ENCODE measurements at places on chromosomes 12 and 14.

DNA sequence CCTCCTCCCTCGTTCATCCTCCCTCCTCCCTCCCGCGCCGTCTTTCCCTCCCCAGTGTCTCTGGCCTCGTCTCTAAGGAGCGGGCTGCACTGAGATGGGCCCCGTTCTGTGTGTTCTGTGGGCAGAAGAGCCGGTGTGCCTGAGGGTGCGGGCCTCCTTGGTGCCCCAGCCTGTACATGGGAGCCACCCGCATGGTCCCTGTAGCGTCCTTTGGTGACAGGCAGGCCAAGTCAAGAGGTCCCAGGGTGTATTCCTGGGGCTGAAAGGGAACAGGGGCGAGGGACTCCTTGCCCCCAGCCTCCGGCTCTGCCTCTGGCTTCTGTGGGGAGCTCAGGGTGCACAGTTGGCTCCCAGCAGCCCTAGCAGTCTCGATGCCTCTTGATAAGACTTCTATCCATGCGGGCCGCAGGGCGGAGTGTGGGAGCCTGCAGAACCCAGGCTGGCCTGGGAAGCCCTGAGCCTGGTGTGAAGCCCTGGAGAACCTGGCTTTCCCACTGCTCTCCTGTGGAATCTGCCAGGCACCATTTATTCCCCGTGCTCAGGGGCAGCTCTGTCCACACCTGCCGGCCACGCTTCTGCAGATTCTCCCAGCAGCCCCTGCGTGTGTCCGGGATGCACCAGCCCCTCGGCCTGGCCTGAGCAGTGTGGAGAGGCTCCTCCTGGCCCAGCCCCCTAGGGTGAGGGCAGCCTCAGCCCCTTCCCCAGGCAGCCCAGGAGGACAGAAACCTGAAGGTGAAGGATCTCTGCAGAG is 181.3 kb downstream of the KIF26A start:
- no peak for DNase-seq

DNA sequence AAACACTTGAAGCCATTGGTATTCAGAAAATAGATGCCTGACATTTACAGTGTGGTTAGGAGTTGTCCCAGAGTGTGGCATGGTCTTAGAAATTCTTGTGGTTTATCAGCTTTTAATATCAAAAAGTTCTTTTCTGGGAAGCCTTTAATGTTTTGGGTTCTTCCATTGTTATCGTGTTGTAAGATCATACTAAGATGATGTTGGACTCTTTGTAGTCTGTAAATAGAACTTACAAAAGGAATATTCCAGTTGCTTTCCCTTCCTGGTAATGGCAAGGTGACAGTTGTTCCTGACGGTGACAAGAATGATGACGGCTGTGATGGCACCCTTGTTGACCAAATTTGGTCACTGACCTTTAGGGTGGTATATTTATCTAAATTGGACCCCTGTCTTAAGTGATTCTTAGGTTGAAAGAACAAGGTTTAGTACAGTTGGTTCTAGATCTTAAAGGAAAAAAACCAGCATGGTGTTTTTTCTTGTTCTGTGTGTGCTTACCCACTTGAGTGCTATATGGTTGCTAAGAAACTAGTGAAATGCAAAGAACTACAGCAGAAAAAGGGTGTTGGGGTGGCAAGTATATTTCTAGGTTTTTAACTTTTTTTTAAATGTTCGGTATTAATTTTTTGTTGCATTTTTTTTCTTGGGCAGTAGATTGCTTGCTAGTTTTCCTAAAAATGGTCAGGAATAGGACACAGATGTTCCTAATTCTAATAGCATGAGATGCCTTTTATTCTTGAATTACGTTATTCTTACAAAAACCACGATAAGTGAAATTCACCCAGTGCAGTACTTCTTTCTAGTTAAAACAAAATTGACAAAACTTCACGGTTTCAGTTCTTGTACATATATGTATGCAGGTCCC is 2.1 kb downstream of the ATP2A2 start:
- no peak for DNase-seq

DNA sequence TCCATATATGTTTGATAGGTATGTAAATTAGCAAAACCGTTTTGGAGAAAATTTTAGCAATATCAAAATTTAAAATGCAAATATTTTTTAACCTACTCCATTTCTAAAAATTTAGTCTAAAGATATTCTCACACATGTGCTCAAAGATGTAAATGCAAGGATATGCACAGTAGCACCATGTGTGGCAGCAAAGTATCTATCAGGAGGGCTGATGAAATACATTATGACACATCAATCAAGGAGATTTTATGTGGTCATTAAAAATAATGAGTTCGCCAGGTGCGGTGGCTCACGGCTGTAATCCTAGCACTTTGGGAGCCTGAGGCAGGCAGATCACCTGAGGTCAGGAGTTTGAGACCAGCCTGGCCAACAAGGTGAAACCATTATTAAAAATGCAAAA is 8.0 kb upstream of the C1R start:
- no peak for DNase-seq

DNA sequence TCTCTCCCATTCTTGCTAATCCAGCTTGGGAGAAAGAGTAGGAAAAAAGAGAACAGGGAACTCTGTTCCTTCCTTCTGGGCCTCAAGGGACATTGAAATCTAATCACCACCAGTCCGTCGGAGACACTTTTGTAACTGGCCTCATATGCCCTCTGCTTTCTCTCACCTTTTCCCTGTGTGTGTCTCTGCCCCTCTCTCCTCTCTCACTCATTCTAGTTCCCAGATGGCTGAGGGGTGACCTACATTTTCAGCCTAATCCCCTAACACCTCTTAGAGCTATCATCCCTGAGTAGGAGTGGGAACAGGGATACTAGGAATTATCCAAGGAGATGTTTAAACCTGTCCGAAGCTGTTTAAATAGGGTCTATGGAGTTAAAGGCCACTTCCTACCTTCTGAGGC is 8.9 kb upstream of the PCK2 start:
- DNase-seq = no peak

DNA sequence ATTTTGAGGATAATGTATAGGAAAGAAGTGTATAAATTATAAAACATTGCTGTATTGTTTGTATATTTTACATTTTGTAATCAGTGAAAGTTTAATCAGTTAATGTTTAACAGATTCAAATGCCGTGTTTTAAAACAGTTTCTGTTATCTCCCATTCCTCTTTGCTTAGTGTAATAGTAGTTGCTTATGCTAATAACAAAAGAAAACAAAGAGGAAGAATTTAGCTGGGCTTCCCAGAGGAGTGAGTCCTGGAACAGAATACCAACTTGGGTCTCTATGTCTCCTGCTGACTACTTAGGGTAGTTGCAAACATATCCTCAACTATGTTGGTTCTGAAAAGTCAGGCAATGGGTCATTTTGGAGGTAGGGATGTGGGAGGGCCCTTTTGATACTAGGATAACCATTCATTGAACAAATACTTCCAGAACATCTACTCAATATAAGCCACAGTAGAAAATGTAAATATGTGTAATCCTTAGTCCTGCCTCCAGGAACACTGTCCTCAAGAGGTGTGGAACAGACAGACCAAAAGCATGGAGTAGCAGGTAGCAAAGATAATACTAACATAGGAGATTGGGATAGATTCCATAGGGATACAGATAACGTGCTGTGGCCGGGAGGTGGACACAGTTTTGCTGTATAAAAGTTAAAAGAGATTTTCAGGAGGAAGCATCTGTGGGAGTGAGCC is 36.1 kb upstream of the EVL start:
- no peak for DNase-seq

- DNase-seq = no peak
These were observed 18.4 kb upstream of the KRT86 start for GRCh38 chr12:52255926-52256583.

- no peak for DNase-seq
These were observed 27.2 kb downstream of the DDX51 start for GRCh38 chr12:132116709-132117557.

DNA sequence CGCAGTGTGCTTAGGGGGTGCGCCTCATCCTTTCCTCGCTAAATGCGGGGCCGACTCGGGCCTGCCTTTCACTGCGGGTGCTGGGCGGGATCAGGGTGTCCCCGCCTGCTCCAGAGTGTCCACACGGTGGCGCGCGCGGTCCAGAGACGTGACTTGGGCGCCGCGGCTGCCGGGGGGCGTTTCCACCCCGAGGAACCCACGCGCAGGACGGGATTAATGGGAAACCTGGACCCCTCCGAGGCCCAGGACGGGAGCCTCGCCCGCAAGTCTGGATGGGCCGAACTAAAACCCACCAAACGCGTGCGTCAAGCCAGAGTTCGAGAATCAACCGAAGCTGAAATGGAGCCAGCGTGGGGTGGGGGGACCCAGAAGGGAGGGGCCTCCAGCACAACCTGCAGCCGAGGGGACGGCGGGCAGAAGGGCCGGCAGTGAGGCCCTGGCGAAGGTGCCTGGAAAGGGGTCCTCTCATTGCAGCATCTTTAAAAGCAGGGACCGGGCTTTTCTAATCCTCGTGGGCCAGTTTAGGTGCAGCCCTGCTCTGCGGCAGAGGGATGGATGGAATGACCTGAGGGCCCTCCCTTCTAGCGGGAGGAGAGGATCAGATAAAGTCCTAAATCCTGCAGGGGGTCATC is 93.3 kb downstream of the NINJ2 start:
- DNase-seq = peak; percentile 56

GRCh38 chr12:121917950-121918678 is at the start of gene CFAP251:
TSS of gene CFAP251 (plus strand) at chr12:121918592. CDS start at chr12:121921306, 2,714 bp downstream.
- no peak for DNase-seq

- DNase-seq = no peak
These were observed 22.2 kb downstream of the LPCAT3 start for GRCh38 chr12:6996040-6996441.

GRCh38 chr12:68119724-68120211 is 39.8 kb downstream of the IFNG start:
- DNase-seq = no peak

- no peak for DNase-seq
These were observed 24.9 kb upstream of the PPP2R5C start for GRCh38 chr14:101736585-101736984.

Data from NCI-H446 (cell line).